ENCODE measurements at places on chromosomes 1 and 21. TPM values are rescaled to one million over a fixed set of nuclear protein-coding genes. Genes with fewer than 3 reads are reported as not detected.

Gene OR2M3
- not detected for total RNA-seq

Gene LEMD1
- 0.74 TPM for total RNA-seq

Gene WNT4
- total RNA-seq = not detected

Gene KRTAP26-1
- not detected for total RNA-seq

Gene TRIM58
- total RNA-seq = 0.18 TPM

Gene UHMK1
- total RNA-seq = 74.2 TPM

Gene FMN2
- total RNA-seq = not detected

Gene MTARC2
- total RNA-seq = not detected

Gene PKLR
- total RNA-seq = 0.13 TPM

Gene FNDC5
- not detected for total RNA-seq

Gene OSBPL9
- total RNA-seq = 31.9 TPM
